ENCODE measurements at places on chromosomes 5 and 9. TPM values are rescaled to one million over a fixed set of nuclear protein-coding genes. Genes with fewer than 3 reads are reported as not detected.

GTF3C5 gene
- 65.6 TPM for total RNA-seq

MYMK gene
- total RNA-seq, result not detected

GPR150 gene
- 0.31 TPM for total RNA-seq

PANK3 gene
- 78.8 TPM for total RNA-seq

SAPCD2 gene
- 27.8 TPM for total RNA-seq

SURF4 gene
- 230 TPM for total RNA-seq

SLC28A3 gene
- total RNA-seq, result not detected

Data from endothelial cell of umbilical vein (primary cell).